ENCODE measurements at places on chromosomes 1 and 21. TPM values are rescaled to one million over a fixed set of nuclear protein-coding genes. Genes with fewer than 3 reads are reported as not detected.

DNA sequence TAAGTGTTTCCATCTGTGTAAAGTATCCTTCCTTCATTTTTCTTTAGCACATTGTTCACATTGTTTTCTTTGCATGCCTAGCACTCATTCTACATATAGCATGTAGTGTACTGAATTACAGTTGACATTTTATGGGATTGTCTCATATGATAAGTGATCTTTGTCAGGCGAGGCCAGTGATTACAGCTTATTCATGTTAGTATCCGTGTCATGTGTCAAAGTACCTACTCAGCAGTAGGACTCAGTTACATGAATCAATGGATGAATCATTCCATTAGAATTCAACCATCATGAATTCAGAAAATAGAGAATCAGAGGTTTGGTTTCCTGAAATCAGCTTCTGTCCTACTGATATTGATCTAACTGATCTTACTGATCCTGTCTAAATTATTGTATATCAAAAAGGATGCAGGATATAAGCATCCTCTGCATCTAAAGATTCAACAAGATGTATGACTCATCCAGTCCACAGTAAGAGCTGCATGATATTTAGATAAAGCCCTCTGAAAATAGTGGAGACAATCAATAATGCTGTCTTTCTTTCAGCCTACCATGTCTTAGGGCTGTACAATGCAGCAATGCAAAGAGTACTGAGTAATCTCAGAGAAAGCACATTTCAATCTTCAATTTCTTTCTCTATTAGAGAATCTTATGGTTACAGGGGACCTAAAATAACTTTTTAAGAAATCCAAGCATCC, 20.7 kb upstream of the HRNR start:
- DNase-seq: peak; percentile 69

DNA sequence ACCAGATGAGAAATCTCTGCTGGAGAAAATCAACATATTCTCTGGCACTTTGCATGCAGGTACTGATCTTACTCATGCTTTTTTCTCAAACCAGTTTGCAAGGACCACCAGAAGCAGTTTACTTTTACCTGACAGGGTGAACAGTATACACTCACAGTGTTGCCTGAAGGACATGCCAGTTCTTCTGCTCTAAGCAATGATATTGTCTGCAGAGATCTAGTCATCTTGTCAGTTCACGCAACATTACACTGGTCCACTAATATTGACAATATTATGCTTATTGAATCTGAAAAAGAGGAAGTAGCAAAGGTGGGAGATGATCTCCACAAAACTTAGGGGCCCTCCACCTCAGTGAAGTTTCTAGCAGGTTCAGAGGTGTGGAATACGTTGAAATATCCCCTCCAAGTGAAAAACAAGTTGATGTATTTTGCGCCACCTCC, 3.8 kb upstream of the S100B start:
- no peak for DNase-seq

- no peak for DNase-seq
These were observed 5.5 kb downstream of the KLHDC7A start for GRCh38 chr1:18486195-18486594.

GRCh38 chr1:241180569-241180968, 176.4 kb downstream of the RGS7 start:
- DNase-seq: no peak

DNA sequence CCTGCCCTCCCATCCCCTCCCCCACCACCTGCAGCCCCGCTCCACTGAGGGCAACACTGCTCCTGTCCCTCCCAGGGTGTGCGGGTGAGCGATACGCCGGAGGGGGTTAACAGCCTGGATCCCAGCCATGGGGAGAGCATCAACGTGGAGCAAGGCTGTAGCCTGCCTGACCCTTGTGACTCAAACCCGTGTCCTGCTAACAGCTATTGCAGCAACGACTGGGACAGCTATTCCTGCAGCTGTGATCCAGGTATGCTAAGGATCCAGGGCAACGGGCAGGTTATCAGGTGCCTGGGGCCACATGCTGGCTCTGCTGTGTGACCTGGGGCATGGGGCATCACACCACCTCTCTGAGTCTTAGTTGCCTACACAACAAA, 15.0 kb downstream of the CELSR2 start:
- no peak for DNase-seq

DNA sequence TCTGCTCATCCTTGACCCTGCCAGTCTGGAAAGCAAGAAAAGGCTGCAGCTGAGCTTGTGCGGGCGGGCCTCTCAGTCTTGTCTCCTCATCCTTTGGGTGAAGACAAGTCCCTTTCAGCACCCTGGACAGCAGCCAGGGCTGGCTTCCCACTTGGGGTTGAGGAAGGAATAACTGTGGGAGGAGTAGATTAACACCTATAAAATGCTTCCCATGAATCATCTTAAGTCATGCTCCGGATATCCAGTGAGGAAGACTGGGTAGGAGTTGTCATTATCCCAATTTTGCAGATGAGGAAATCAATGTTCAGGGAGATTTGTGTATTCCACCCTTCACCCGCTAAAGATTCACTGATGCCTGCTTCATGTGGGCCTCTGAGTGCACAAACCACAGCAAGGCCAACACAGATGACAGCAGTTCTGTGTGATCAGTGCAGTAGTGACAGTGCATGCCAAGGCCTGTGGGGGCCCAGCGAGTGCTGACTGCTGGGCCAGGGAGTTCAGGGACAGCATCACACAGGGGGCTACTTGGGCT, 20.1 kb upstream of the COL16A1 start:
- peak; percentile 89 for DNase-seq

- no peak for DNase-seq
These were observed 10.7 kb upstream of the MAST2 start for GRCh38 chr1:45792744-45793143.

DNA sequence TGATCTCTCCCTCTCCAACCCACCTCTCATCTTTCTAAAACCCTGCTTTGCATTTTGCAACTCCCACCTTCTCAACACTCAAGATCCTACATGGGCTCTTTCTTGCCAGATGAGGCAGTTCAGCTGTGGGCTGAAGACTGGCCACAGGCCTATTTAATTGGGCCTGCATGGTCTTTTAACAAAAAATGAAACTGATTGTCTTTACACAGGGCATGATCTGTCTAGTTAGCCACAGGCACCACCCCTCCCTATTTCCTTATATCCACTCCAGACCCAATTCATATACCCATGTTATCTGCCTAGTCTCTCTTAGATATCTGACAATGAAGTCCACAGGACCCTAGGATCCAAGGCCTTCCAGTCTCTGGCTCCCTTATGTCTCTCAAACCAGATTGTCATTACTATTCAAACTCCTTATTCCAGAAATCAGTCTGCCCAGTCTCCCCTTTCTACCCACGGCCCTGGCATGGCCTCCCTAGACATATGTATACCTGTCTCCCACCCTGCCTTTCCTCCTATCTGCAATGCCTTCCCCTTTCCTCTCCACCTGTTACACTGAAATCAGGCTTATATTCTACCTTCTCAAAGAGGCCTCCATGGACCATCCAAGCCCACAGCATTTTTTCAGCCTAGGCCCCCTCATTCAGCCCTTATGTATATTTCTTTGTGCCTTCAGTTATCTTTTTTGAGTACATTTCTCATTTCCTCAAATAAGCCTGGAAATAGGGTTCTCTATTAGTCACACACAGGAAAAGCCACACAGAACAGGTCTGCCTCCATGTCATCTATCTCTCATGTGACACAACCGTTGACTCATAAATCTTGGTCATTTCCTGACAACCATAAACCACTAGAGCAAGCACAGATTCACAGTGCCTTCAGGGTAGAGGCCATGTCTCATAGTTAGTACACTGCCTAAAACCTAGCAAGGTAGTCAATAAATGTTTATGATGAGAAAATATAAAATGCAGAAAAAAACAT, 39.0 kb downstream of the LPAR3 start:
- peak; percentile 97 for DNase-seq

DNA sequence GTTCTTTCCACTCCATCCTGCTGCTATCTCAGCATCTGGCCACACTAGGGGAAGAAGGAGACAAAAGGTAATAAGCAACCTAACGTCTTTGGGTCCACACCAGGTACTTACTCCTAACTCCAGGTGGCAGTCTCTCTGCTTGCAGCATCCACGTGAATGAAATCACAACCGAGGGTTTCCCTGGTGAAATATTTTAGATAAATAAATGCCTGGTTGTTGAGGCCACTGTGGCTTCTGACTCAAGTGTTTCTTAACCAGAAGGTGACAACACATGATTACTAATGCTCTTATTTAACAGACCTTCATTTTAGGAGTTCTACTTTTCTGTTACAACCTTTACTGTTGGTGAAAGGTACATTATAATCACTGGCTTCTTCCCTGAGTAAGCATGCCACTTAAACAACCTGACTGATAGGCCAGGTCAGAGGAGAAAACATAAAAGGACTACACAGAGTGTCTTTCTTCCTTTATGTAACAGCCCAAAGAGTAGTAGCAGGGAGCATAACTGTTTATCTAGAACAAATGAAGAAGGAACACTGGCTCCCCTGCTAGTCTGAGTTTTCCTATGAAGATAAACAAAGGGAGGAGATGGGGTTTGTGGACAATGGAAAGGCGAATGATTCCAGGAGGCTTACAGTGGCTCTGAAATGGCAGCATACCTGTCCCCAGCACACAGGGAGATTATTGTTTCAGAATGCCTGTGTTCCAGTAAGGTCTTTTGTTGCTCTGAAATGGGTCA, 59.9 kb downstream of the SYT6 start:
- DNase-seq: peak; percentile 89

- DNase-seq: peak; percentile 54
These were observed 12.6 kb downstream of the S100A11 start for GRCh38 chr1:152024223-152024622.

DNA sequence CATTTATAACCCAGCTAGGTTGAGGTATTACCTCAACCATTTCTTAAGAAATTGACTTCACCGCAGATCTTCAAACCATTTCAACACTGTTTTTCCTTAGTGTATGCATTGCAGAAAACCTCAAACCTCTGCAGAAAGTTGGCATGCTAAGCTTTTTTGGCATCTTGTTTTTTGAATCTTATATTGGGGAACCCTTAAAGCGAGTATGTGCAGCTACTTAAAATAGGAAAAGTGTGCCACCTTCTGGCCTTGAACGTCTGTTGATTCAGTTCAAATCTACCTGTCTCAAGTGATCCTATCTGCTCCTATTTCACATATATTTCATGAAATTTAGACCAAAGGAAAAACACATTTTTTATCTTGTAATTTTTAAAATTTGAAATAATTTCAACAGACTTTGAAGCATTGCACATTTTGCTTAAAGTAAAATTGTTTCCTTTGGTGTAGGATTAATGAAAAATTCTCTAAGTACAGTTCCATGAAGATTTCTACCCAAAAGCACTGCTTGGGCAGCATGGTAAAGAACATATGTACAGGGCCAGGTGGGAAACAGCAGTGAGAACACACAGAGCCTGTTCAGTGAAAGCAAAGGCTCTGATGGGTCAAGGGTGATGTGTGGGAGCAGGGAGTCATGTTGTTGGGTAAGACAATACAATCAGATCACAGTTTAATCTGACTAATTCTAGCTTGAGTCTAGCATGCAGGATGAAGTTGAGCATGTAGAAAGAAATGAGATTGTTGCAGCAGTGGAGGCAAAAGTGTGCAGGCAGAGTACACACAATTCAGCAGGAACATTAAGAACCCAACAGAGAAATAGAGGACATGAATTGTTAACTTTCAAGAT, 17.2 kb downstream of the HENMT1 start:
- peak; percentile 75 for DNase-seq

- DNase-seq: peak; percentile 45
These were observed 4.4 kb upstream of the GBP4 start for GRCh38 chr1:89203166-89203565.

- DNase-seq: peak; percentile 93
These were observed 177.9 kb downstream of the CLIC6 start for GRCh38 chr21:34846601-34847112.

- DNase-seq: no peak
These were observed 3.7 kb downstream of the SEC16B start for GRCh38 chr1:177966199-177966598.

GRCh38 chr21:45284456-45284741, 3.3 kb downstream of the POFUT2 start:
- DNase-seq: no peak

DNA sequence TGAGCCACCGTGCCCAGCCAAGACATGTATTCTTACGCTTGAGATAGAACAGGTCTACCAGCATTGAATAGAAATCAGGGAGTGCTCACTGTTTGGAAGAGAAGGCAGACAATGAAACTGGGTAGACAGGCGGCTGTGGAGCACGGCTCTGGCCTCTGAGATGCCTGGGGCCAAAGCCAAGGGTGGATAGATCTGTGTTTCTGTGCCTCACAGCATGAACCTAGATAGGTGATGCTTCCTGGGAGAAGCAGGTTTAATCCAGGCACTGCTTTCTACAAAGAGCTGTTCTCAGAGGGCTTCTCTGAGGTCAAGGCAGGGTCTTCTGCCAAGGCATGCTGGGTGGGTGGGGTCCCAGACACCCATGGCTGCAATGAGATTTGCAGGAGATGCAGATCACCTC, 24.6 kb upstream of the PRSS38 start:
- no peak for DNase-seq

DNA sequence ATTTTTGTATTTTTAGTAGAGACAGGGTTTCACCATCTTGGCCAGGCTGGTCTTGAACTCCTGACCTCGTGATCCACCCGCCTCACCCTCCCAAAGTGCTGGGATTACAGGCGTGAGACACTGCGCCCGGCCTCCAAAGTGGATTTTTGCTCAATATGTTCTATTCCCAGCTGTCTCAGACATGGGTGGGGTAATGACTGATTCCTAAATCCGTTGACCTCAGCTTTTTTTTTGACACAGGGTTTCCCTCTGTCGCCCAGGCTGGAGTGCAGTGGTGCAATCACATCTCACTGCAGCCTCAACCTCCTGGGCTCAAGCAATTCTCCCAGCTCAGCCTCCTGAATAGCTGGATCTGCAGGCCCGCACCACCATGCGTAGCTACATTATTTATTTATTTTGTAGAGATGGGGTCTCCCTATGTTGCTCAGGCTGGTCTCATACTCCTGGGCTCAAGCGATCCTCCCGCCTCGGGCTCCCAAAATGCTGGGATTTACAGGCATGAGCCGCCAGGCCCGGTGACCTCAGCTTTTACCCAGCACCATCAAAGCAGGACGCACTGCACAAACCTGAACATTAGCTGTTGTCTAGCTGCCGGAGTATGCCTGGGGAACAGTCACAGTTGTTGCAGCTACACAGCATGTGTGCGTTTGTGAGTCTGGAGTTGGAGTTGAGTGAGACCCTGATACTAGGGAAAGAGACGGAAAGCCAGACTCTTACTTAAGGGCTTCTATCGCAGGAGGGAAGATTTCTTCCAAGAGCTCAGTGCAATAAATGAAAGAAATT, 43.7 kb upstream of the PSEN2 start:
- no peak for DNase-seq

- DNase-seq: no peak
These were observed 7.5 kb downstream of the PEAR1 start for GRCh38 chr1:156900896-156901589.

Gene B3GALNT2
- 26.4 TPM for total RNA-seq

Gene LRRC71
- 0.11 TPM for total RNA-seq

Gene CHRNB2
- total RNA-seq: not detected

Gene KRTAP13-2
- total RNA-seq: not detected

Gene KLHL17
- 32.1 TPM for total RNA-seq

Gene SYTL1
- total RNA-seq: 26.8 TPM

Gene CFHR4
- not detected for total RNA-seq

Gene CCDC17
- 1.9 TPM for total RNA-seq

Measured in PC-3 (cell line).